ENCODE measurements at places on chromosomes 1 and 21. TPM values are rescaled to one million over a fixed set of nuclear protein-coding genes. Genes with fewer than 3 reads are reported as not detected.
A peak's percentile ranks its signal among the peaks of the same experiment; 100 is the strongest.

GRCh38 chr1:223670458-223671159 is 5.1 kb upstream of the CAPN8 start:
- H3K27me3 ChIP-seq: no peaks in the 10 kb centered on the region
- H3K36me3 ChIP-seq: no peaks in the 10 kb centered on the region
- no peak overlapping the region for H3K27ac ChIP-seq
- no peaks in the 10 kb centered on the region for H3K4me1 ChIP-seq
- H3K4me3 ChIP-seq: no peak overlapping the region
- peak; percentile 26 for DNase-seq

DNA sequence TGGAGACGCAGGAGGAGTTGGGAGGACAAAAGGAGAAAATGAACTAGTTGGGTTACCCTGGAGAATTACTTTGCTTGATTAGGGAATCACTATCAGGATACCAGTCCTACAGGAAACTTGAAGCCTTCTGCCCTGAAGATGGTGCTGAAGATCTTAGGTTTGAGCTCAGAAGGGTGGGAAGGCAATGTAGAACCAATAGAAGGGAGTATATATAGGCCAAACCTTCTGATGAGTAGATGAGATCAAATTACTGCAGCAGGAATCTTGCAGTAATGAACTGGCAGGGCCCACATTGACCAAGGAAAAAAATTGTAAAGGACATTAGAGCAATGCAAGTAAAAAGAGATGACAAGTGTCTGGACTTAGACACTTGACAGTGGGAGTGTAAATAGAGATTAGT is 116.3 kb upstream of the CACYBP start:
- H3K27ac ChIP-seq: no peak overlapping the region
- H3K4me1 ChIP-seq: no peaks in the 10 kb centered on the region
- H3K27me3 ChIP-seq: no peaks in the 10 kb centered on the region
- DNase-seq: peak; percentile 8
- H3K36me3 ChIP-seq: no peaks in the 10 kb centered on the region

Gene IVL
- total RNA-seq: not detected

GRCh38 chr1:203274603-203275381 is 30.5 kb upstream of the BTG2 start:
- no peaks in the 10 kb centered on the region for H3K27me3 ChIP-seq
- no peak for DNase-seq
- H3K4me1 ChIP-seq: peaks cover 58% of the 10 kb centered on the region
- peak overlapping the region; percentile 78 for H3K27ac ChIP-seq

GRCh38 chr1:223836586-223836985 is 9.2 kb downstream of the TP53BP2 start:
- no peak overlapping the region for H3K27ac ChIP-seq
- peaks cover 52% of the 10 kb centered on the region for H3K4me1 ChIP-seq
- no peak for DNase-seq
- peak overlapping the region; percentile 60 for H3K4me3 ChIP-seq
- H3K36me3 ChIP-seq: no peaks in the 10 kb centered on the region
- no peaks in the 10 kb centered on the region for H3K27me3 ChIP-seq

Gene PODN
- total RNA-seq: not detected

DNA sequence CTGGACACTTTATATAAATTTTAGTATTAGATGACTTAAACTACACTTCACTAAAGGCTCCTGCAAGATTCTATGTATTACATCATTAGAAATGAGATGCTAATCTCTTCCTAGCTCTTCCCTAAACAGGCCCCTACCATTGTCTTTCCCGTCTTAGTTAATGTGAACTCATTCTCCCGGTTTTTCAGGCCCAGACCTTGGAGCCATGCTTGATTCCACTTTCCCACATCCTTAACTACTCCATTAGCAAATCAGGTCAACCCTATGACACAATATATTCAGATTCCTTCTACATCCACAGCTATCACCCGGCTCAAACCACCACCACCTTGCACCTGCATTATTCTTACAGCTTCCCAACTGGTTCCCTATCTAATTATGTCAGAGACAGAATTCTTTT is 73.3 kb downstream of the NVL start:
- no peaks in the 10 kb centered on the region for H3K27me3 ChIP-seq
- no peak for DNase-seq
- no peak overlapping the region for H3K27ac ChIP-seq
- no peaks in the 10 kb centered on the region for H3K4me1 ChIP-seq

Gene MROH9
- total RNA-seq: not detected

GRCh38 chr1:107057197-107058133 is 991 bp downstream of the PRMT6 start:
- H3K27ac ChIP-seq: peak overlapping the region; percentile 76
- no peaks in the 10 kb centered on the region for H3K27me3 ChIP-seq
- peak overlapping the region; percentile 63 for H3K4me3 ChIP-seq
- peaks cover 9% of the 10 kb centered on the region for H3K36me3 ChIP-seq

DNA sequence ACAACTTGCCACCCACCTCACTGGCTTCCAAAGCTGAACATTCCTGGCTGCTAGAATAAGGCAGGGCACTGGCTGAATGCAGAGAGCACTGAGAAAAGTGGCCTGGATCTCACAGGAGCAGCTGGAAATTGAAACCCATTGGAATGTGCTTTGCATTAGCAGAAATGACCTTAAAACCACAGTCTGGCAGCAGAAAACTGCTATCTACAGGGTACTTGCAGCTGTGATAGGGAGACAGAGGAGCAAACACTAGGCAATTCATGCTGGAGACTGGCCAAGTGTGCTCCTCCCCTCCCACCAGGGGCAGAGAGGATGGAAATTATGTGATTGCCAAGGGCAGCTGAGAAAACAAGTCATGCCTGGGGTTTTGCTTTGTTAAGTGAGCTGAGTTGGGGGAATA is 47.2 kb downstream of the HSD3B1 start:
- DNase-seq: no peak
- peaks cover 2% of the 10 kb centered on the region for H3K27me3 ChIP-seq
- no peaks in the 10 kb centered on the region for H3K4me1 ChIP-seq

- DNase-seq: no peak
- H3K36me3 ChIP-seq: peaks cover 11% of the 10 kb centered on the region
- H3K27me3 ChIP-seq: no peaks in the 10 kb centered on the region
- no peak overlapping the region for H3K4me3 ChIP-seq
Measured at GRCh38 chr21:34916446-34916845, 132.7 kb downstream of the RUNX1 start.

DNA sequence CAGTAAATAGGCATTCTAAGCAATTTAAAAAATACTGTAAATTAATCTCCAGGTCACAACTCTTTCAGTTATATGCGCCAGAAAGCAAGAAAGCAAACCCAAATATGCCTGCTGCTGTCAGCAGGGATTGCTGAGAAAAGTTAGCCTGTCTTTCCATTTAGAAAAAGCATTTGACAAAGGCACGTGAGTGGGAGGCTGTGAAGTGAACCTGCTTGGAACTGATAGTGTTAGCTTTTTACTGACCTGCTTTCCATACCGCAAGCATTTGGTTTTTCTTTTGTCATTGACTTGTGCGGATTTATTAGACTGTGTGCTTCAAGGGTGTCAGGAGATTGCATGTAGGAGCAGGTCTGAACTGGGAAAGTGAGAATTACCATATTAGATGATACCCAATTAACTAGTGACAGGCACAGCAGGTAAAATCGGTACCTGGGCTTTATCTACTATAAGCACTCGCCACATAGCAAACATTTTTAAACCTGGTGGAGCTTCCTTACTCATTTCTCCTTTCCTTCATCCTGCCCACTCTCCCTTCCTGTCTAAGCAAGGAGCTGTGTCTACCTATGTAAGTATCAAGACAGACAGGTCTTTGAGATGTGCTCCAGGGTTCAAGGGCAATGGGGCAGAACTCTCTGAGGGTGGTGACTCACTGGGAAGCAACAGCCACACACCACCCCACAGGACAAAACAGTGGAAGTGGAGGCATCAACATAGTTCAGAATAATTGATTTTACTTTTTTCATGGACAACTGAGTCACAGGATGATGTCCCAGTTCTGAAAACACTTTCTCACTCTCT is 323.9 kb downstream of the DISC1 start:
- no peak for DNase-seq
- H3K4me1 ChIP-seq: no peaks in the 10 kb centered on the region
- no peaks in the 10 kb centered on the region for H3K27me3 ChIP-seq
- no peak overlapping the region for H3K4me3 ChIP-seq
